Stimulated activated CD8-positive, alpha-beta memory T cell treated with anti-CD3 and anti-CD28 coated beads, Interleukin-15, amount 100 ng/mL, for 48 hours (primary cell): ENCODE measurements at places on chromosomes 6 and 20.

DNA sequence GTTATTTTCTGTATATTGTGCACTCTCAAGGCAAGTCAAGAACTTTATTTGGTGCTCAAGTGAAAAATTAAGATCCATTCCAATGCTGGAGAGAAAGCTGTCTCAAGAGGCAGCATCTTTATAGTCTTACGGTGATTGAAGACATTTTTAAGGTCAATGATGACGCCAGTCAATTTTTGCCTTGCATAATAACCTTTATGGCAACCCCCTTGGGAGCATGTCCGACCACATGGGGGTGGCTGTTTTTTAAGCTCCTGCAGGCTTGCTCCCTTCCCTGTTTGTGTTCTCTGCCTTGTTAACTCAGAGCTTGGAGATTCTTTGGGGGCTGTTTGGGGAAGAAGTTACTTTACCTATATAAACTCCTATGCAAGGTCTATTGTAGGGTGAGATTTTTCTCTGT, 109.6 kb upstream of the FERMT1 start:
- no peak for DNase-seq

GRCh38 chr6:130065609-130066156, 47.3 kb downstream of the L3MBTL3 start:
- DNase-seq = no peak

DNA sequence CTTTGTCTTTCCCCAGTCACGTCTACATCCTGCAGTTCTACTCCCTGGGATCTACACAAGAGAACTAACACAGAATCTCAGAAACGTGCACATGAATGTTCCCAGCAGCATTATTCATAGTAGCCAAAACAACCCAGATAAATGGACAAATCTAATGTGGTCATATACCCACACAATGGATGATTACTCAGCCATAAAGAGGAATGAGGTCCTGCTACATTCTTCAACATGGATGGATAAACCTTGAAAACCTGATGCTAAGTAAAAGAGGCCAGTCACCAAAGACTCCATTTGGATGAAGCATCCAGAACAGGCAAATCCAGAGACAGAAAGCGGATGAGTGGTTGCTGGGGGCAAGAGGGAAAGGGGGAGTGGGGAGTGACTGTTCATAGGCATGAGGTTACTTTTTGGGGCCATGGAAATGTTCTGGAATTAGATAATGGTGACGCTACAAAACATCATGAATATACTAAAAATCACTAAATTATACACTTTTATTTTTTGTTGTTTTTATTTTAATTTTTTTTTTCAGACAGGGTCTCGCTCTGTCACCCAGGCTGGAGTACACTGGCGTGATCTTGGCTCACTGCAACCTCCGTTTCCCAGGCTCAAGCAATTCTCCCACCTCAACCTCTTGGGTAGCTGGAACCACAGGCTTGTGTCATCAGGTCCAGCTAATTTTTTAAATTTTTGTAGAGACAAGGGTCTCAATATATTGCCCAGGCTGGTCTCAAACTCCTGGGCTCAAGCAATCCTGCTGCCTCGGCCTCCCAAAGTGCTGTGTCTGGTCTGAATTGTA, 50.8 kb upstream of the DSN1 start:
- no peak for DNase-seq

GRCh38 chr20:62835931-62836861, 19.3 kb downstream of the COL9A3 start:
- no peak for DNase-seq

DNA sequence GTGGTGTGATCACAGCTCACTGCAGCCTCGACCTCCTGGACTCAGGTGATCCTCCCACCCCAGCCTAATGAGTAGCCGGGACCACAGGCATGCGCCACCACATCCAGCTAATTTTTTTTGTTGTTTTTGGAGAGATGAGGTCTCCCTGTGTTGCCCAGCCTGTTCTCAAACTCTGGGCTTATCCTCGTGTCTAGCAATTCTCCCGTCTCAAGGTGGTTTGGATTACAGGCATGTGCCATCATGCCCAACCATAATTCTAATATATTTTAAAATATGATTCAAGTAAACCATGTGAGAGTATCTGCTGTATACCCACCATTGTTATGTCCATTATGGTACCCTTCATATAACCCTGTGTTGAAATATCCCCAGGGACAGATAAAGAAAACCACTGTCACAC, 60.3 kb upstream of the C20orf144 start:
- no peak for DNase-seq

- no peak for DNase-seq
These were observed 33.0 kb downstream of the RRBP1 start for GRCh38 chr20:17648791-17649730.

GRCh38 chr20:3784216-3784853, 2.2 kb downstream of the CENPB start:
- DNase-seq = no peak

DNA sequence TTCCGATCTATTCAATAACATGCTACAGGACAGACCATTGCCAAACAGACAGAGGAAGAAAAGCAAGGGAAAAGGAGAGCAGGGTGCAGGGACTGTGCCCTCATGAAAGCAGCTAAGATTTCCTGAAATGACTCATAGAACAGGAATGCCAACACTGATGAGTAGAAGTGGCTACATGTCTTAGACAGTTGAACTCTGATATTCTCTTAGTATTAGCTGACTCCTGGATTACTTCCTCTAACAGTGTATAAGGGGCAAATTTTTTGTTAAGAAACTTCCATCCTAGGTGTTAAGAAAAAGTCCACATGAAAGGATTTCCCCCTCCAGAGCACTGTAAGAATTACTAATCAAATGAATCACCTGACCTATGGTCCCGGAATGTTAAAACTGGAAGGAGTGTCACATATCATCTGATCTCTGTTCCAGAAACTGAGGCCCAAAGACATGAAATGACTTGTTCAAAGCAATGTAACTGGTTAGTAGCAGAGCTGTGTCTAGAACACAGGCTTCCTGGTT, 224.9 kb downstream of the IBTK start:
- no peak for DNase-seq

DNA sequence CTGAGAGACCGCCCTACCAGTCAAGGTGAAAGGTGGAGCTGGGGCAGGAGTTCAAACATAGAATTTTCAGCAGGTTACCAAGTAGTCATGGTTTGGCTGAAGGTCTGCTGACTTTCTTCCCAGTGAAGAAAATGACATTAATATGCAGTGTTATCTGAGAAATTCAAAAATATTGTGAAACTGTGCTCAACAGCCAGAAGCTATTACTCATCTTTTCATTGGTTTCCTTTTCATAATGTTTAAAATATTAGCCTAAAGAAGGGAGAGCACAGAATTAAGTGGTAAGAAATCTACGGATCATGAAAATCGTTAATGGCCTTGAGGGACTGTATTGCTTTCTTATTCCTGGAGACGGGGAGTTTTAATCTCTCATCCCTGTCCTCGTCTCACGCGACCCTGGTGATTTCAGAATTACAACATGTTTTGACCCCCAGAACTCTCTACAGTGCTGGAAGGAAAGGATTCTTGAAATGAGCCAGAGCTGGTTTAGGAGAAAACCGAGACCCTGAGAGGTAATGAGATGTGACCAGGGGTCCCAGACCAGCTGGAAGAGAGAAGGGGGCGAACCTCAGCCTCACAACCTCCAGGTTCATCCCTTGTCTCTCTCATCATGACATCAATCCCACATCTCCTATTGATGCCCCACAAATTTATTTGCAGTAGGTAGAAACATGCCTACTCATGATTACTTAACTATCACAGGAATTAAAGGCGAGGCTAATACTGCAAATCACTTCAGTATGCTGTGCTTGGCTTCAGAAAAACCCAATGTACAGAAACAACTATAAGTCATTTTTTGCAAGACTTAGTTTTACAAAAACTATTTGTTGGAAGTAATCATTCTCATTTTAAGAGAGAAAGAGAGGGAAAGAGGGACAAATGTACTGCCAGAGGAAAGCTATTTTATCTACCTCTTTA, 209.5 kb downstream of the FNDC1 start:
- DNase-seq = no peak

DNA sequence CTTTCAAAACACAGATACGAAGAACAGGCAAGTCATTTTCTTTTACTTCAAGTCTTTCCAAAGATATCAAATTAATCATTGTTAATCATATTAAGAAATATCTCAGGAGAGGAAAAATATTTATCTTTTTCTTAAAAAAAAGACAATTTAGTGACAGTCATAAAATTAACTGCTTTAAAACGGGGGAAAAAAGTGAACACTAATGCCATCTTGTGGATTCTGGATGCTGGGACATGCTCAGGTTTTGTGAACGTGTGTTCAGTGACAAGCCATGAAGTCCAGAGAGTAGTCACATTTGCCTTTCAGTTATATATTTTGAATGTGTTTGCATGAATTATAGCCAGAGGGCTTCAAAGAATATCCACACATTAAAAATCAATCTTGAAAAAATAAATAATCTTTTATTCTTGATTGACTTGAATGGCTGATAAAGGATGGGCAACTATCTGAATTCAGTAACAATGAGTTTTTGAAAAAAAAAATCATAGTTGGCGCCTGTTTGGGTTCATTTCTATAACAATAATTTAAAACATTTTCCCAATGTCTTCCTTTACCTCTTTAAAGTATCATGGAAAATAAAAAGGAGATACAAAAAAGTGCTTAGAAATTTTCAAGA, 74.7 kb upstream of the NOX3 start:
- no peak for DNase-seq

DNA sequence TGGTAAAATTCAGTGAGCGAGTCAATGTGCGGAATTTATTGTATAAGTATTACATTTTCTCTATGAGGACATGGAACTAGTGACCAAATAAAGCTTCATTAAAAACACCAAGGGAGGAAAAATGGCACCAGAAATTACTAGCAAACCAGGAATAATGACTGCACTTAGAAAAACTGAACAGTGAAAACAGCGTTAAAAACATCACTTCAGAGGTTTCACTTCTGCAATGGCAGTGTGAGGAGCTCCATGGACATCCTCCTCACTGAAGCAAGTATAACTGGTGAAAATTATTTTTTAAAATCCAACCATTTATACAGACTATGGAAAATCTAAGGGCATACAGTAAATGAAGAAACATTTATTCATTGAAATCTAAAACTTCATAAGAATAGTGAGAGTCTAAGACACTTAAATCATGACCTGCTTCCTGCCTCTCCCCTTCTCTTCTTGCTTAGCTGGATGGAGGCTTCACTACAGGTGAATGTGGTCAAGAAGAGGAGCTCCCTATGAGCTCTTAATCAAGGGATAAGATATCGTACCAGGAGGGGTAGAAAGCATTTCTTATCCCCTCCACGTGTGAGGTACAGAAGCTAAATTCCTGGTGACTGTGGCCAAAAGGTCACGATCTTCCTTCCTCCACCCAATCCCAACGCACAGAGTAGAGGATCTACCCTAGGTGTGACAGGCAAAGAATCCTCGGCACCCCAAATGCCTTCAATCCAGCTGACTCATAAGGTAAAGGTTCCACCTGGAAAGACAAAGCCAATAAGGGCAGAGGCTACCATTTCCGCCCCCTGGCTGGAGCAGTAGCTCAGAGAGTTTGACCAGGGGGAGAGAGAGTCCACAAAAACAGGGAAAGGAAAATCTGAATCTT, 12.3 kb upstream of the ASF1A start:
- DNase-seq = no peak

GRCh38 chr6:10272591-10272990, 142.3 kb downstream of the TFAP2A start:
- DNase-seq = no peak

DNA sequence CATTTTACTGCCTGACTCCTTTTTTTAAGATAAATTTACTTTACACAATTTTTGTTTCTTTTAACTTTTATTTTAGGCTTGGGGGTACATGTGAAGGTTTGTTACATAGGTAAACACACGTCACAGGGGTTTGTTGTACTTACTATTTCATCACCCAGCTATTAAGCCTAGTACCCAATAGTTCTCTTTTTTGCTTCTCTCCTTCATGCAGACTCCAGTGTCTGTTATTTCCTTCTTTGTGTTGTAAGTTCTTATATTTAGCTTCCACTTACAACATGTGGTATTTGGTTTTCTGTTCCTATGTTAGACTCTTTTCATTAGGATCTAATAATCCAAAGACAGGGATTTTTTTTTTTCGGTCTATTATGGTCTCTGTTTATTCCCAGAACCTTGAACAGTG, 83.5 kb upstream of the CCN6 start:
- no peak for DNase-seq

DNA sequence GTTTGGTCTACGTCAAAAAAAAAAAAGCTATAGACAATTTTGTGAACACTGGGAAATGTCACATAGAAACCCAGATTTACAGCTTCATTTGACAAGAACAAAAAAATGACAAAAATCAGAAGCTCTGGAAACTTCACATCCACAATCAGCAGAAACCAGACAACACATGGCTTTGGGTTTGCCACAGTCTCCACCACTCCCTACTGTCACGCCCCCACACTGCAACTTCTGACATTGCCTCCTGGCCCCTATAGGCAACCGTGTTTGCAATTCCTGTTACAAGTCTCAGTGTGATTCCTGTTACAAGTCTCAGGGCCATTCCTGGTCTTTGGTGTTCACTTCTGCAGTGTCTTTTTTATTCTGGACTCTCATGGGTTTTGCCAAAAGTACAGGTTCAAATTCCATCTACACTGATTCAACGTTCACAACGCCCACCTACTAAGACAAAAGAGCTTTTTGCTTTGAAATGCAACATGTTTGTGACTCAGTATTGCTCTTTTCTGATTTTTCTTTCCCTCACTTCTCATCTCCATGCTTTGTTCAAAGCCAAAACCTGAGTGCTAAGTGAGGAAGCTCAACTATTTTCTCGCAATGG, 12.0 kb downstream of the CNKSR3 start:
- no peak for DNase-seq

- no peak for DNase-seq
These were observed 6.3 kb upstream of the TCP11 start for GRCh38 chr6:35147486-35147885.

DNA sequence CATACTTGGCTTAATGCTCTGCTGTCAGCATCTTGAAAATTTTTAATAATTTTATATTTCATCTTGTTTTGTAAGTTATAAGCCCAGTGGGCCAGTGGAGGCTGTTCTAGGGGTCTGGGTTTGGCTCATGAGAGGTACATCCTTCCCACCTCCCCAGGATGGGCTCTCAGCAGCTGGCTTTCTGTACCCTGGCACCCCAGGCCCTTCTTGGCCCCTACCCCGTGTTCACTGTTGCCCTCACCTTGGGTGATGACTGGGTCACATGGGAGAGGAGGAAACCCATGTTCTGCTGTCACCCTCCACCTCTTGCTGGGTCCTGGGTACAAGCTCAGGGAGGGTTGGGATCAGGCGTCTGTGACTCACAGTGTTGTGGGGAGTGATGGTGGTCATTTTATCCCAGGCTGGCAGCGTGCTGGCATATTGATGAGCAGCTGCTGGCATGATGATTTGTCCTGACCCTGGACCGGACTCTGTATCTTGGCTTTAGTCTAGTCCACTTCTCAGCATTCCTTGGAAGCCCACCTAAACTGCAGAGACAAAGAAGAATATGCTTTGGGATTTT, 34.6 kb downstream of the SLC16A10 start:
- DNase-seq = no peak
